NCI-H2081 (cell line): ENCODE measurements at places on chromosomes 1 and 21.

DNA sequence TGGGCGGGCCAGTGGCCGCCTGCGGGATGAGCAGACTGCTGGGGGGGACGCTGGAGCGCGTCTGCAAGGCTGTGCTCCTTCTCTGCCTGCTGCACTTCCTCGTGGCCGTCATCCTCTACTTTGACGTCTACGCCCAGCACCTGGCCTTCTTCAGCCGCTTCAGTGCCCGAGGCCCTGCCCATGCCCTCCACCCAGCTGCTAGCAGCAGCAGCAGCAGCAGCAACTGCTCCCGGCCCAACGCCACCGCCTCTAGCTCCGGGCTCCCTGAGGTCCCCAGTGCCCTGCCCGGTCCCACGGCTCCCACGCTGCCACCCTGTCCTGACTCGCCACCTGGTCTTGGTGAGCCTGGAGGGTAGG, 2.1 kb downstream of the B4GALT2 start:
- DNase-seq: no peak

GRCh38 chr1:158285756-158286241, 3.9 kb upstream of the CD1C start:
- no peak for DNase-seq

DNA sequence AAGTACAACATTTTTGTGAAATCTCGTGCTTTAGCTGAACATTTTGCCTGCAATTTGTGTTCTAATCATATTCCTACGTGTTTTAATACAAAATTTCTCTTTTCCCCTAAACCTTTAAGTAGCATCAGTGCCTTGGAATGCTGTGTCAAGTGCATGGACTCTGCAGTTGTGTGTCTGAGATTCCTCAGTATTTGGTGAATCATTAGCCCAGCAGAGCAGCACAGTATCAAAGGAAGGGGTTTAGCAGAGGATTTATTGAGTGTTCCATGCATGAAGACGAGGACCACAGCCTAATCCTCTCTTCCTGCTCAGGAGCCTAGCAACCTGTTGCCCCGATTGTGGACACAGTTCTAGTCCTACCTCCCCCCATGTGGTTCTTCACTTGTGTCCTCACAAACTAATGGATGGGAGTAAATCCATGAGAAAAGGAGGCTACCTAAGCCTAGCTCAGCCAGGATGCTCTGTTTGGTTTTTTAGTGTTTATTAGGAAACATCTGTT, 29.3 kb upstream of the PCP4 start:
- DNase-seq: no peak

DNA sequence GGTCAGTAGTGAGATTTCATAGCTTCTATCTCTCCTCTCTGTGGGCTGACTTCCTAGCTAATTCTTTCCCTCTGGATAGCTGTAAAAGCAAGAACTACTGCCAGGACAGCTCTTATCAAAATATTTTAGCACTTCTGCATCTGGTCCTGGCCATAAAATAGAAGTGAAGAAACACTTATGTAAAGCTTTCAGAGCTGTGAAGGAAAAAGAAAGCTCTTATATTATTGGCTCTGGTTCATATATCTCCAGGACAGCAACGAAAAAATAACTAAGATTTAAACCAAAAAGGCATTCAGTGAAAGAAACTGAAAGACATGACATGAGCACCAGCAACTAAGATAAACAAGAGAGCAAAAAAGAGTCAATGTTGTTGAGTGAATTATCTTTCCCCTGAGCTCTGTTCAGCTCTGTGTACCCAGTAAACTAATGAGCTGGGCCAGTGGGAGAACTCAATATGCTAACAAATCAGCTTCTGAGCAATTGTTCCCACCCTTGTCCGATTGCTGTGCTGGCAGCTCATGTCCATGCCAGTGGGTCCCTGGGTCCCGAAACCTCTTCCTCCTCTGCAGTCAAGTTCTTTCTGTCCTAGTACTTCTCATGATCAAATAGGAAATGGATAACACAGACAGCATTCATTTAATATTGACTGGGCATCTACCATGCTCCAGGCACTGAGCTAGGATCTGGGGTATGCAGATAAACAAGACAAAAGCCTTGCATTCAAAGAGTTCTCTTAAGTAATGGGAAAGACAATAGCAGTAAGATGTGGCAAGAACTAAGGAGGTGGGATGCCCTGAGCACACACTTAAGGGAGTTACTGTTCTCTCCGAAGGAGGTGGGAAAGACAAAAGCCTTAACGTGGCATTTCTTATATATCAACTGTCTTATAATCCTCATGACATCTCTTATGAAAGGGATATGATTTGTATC, 45.3 kb upstream of the MAN1A2 start:
- DNase-seq: no peak

GRCh38 chr1:170010443-170010842, 64.1 kb downstream of the KIFAP3 start:
- peak; percentile 7 for DNase-seq

DNA sequence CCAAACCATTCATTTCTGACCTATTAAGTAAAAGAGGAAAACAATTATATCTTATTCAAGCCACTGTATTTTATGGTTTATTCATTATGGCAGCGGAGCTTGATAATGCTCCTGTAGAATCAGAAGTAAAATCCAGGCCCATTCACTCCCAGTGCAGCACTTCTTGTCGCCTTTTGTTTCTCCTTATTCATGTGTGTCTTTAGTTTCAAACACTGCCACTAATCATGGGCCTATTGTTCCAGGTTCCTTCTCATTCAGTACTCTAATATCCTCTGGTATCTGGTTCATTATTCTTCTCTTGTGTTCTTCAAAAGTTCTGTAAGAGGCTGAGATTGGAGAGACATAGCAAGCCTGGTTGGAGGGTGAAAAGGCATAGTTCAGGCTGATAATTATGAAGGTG, 218.3 kb downstream of the LRRIQ3 start:
- DNase-seq: no peak

- DNase-seq: peak; percentile 80
These were observed 45.4 kb downstream of the PLEKHA6 start for GRCh38 chr1:204314171-204314892.

DNA sequence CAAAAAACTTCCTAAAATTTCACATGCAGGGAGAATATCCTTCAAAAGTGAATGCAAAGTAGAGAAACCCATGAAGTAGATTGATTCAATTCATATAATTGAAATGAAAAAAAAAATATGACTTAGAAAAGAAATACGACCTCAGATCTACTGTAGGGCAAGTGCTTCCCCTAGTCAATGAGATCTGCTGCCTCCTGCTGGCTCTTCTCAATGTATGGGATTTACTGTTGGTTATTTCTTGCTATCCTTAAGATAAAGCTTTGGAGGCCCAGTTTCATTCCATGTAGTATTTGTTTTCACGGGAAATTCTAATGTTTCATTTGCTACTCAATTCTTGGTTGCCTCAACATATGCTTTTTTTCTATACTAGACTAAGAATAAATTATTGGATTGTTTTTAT, 46.2 kb downstream of the ZNF648 start:
- DNase-seq: no peak

- DNase-seq: no peak
These were observed 337.9 kb downstream of the TBX15 start for GRCh38 chr1:118650107-118650807.

- DNase-seq: no peak
These were observed 7.6 kb upstream of the CA14 start for GRCh38 chr1:150249936-150250335.

DNA sequence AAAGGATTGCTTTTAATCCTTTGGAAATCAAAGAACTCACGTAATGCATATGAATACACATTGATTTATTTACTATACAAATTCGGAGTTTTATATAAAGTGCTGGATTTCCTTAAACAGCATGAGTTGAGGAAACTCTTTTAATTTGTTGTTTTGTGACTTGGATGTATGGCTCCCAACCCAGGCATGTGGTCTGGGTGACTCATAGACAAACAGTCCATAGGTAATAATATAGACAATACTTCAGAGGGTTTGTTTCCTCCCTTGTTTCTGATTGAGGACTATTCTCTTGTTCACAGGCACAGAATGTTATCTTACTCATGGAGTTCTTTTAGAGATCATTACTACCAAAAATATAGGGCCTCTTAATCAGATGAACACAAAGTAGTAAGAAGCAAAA, 43.8 kb downstream of the XPR1 start:
- DNase-seq: no peak

GRCh38 chr1:30840904-30841598, 67.5 kb downstream of the SDC3 start:
- DNase-seq: no peak

GRCh38 chr21:21332492-21332891, 334.3 kb downstream of the NCAM2 start:
- no peak for DNase-seq

DNA sequence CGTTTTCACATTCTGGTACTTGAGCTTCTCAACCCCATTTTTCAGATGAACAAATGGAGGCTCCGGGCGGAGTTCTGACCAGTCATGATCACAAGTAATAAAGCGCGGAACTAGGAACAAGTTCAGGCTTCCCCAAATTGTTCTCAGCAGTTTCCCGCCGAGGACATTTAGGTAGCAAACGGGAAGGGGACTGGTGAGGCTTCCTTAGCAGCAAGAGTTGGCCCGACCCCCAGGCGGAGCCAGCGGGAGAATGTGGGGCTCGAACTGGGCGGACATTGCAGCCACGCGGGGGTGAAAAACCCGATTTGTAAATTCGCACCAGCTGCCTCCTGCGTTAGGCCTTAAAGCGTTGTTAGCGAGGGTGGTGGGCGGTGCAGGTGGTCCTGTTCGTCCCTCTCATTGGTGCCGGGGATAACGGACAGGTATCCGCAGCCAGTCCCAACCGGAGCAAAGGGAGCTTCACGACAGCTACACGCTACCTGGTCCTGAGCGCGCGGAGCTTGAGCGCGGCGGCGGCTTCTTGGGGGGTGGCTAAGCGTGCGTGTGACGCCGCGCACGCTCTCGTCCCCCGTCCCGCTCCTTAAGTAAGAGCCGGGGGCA, 15.3 kb downstream of the SEMA6C start:
- DNase-seq: no peak

DNA sequence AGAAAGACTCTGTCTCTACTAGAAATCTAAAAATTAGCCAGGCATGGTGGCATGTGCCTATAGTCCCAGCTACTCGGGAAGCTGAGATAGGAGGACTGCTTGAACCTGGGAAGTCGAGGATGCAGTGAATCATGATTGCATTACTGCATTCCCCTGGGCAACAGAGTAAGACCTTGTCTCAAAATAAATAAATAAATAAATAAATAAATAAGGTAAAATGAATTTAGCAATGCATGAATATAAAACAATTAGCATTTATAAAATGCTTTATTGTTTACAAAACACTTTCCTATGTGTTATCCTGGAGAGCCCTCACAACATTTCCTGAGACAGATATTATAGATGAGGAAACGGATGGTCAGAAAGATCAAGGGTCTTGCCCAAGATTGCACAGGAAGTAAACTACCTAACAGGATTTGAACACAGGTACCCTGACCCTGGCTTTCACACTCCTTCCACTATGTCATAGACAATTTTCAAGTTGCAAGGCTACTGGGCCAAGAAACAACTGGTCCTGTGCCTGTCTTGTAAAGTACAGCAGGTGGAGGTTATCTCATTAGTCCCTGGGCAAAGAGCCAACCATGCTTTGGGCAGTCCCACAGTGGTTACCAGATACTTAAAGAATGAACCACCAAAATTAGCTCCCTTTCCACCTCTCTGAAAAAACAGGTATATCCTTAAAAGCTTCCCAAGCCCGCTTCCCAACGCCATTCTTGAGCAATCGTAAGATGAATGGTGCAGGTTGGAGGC, 15.4 kb upstream of the VSIG8 start:
- DNase-seq: no peak

GRCh38 chr1:201686714-201687455, 142.1 kb upstream of the IPO9 start:
- DNase-seq: peak; percentile 86

- no peak for DNase-seq
These were observed 151.1 kb upstream of the DPT start for GRCh38 chr1:168879896-168880734.

GRCh38 chr1:103220631-103221041, 112.3 kb upstream of the COL11A1 start:
- DNase-seq: no peak

- no peak for DNase-seq
These were observed 21.9 kb downstream of the RAB3B start for GRCh38 chr1:51968632-51969031.

GRCh38 chr1:154802336-154802969, 67.6 kb downstream of the KCNN3 start:
- DNase-seq: no peak

GRCh38 chr1:2430592-2430973, 18.2 kb upstream of the PEX10 start:
- DNase-seq: no peak

GRCh38 chr21:43739621-43740435, 20.9 kb downstream of the PDXK start:
- no peak for DNase-seq

- DNase-seq: no peak
These were observed 31.6 kb downstream of the FMO4 start for GRCh38 chr1:171345536-171345935.

GRCh38 chr1:29679828-29680558, 443.7 kb downstream of the PTPRU start:
- no peak for DNase-seq

GRCh38 chr1:68723791-68724190, 226.9 kb upstream of the DEPDC1 start:
- no peak for DNase-seq

- DNase-seq: no peak
These were observed 55.7 kb downstream of the WNT9A start for GRCh38 chr1:227891955-227892488.

DNA sequence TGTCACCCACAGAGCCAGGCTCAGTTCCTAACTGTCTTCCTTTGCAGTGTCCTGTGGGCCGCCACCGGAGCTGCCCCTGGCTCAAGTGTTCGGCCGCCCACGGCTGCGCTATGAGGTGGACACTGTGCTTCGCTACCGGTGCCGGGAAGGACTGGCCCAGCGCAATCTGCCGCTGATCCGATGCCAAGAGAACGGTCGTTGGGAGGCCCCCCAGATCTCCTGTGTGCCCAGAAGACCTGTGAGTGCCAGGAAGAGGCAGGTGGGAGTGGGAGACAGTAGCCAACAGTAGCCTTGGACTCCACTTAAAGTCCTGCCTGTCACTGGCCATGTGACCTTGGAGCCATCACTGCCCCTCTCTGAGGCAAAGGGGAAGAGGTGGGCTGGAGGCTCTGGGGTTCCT, 16.6 kb downstream of the BCAN start:
- DNase-seq: no peak

- DNase-seq: peak; percentile 92
These were observed 37.7 kb upstream of the LRRN2 start for GRCh38 chr1:204723131-204723787.

GRCh38 chr21:37071561-37072273, 1.2 kb downstream of the PIGP start:
- DNase-seq: peak; percentile 14

DNA sequence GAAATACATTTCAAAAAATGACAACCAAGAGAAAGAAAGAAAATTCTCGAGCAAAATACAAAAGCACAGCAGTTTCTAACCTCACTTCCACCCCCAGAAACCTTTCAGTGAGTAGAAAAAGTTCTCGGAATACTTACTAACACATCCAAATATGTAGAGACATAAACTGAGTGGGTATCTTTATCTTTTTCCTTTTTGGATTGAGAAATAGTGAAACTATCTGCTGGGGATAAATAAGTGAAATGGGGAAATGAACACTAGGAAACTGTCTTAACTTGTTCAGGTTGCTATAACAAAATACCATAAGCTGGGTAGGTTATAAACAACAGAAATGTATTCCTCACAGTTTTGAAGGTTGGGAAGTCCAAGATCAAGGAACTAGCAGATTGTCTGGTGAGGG, 72.0 kb downstream of the VCAM1 start:
- no peak for DNase-seq
